ENCODE measurements at places on chromosomes 2 and 18.

DNA sequence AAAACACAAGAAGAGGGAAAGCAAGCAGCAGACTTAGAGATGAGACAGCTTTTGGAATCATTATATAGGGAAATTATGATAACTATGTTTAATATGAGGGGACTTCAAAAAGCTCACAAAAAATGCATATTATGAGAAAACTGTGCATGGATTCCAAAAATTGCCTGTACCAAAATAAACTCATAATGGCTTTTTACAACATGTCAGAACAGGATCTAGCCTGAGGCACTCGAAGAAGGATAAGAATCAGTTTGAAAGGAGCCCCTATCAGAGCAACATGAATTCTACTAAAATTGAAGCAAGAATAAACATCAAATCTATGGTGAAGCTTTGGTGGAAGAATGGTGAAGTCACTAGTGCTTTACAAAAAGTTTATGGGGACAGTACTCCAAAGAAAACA, 187.4 kb downstream of the RDH14 start:
- DNase-seq, result no peak

DNA sequence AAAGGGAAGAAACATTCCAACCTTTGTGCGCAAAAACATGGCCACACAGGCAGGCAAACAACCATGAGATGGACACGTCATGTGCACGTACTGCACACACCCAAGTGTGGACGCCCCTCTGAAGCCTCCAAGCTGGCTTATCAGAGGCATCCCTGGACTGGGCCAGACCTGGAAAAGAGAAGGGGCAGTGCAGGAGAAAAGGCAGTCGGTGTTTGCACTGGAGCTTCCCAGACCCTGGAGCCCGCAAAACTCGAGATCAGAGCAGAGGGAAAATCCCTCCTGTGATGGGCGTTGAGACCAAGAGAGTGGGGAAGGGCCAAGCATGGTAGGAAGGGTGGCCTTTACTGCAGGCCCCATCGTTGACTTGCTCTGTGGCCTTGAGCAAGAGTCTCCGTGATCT, 269.5 kb downstream of the CYRIA start:
- no peak for DNase-seq

- DNase-seq, result no peak
These were observed 31.6 kb downstream of the EPAS1 start for GRCh38 chr2:46328829-46329228.

DNA sequence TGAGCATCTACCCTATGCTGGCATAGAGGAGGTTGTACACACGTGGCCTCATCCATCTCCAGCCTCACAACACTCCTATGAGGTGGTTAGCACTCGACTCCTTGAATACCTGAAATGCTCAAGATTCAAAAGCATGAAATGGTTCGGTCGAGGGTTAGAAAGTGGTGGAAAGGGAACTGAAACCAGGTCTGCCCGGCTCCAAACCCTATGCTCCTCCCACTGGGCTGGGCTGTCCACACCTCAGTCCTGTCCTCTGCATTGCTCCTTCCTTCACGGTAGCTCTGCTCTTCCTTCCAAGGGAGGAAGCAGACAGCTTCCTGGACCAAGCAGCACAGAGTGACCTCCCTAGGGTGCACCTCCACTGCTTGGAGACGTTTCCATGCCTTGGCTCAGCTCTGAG, 565.2 kb upstream of the ID2 start:
- no peak for DNase-seq

DNA sequence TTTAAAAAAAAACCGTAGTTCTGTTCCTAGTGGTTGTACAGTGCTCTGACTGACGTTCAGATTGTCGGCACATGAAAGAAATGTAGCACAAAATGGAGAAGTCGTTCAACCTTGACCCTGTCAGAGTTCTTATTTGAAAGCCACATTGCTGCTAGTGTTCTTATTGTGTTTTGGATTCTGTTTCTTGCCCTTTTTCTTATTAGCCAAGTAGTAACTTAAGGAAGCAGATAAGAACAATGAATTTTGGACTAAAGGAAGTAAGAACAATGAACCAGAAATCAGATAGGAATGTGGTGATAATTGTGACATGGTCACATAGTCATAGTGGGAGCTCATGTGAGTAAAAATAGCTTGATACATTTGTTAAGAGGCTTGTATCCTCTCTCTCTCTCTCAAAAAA, 45.9 kb downstream of the RPIA start:
- no peak for DNase-seq

GRCh38 chr2:168717790-168718502, 84.5 kb upstream of the NOSTRIN start:
- no peak for DNase-seq

GRCh38 chr18:63887424-63887823, at the start of gene SERPINB2:
Gene SERPINB2 (plus strand): TSS chr18:63887705. CDS start chr18:63891445, 3,740 bp downstream.
- no peak for DNase-seq

GRCh38 chr2:46331109-46331766, 34.0 kb downstream of the EPAS1 start:
- no peak for DNase-seq

DNA sequence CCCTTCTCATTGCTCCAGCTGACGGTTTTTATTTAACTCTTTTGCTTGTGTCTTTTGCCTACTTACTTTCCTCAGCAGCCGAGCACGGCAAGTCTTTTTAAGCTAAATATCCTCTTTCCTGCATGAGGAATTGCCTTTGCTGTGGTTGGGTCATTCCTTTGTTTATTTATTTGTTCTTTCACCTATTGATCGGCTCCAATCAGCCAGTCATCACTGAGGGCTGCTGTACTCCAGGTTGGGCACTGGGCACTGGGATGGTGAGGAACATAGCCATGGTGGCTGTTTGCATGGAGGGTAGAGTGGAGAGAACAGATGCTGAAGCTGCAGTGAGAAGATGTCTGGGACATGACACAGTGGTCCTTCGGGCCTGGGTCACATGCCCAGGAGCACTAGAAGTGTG, 105.2 kb downstream of the CTIF start:
- no peak for DNase-seq

DNA sequence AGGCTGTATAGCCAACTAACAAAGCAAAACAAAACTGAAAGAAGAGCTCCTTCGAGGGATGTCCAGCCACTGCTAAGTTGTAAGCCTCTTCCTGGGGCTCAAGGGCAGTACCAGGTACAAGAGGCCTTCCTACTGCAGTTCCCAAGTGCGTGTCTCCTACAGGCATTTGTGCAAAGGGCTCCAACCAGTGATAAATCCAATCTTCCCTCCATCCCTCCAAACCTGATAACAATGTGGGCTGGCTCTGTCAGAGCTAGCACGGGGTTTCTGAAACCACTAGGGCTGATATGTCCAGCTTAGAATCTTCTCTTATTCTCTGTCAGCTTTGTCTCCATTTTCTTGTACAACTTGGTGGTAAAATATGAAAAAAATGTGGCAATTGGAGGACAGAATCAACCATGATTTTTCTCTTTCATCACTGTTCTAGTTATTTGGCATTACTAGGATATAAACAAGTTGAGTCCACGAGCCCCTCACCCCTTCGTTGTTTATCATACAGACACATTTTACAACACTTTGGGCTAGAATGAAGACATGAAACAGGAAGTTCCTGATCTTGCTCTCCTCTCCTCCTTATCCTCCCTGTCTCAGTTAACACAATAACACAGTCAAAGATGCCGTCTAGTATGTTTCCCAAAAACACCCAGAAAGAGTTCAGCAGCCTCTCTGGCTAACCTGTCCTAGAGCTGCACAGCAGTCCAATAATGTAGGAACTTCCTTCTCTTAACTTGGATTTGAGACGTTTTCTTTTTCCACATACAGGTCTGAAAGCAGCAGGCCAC, 35.4 kb upstream of the WIPF1 start:
- no peak for DNase-seq

- DNase-seq, result no peak
These were observed 340.3 kb downstream of the PLCL1 start for GRCh38 chr2:198144660-198145059.
